ENCODE measurements at places on chromosomes 3 and 15.

GRCh38 chr3:186180891-186181481 is 72.1 kb upstream of the ETV5 start:
- peak; percentile 15 for DNase-seq

DNA sequence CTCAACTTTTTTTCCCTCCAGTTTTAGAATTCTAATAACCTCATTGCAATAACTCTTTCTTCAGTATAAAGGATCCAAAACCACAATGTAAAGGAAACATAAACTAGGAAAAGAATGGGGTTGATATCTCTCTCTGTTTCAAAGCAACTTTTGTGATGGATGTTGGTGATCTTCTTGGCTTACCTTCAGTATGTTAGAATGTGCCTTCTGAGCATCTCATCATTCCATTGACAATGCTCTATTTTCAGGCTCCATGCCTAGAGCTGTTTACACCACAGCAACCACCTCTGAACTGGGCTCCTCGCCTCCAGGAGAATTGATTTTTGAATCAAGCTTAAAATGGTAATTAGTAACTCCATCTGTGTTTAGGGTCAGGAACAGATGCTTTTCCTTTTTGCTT is 6.6 kb downstream of the NLGN1 start:
- no peak for DNase-seq

- no peak for DNase-seq
Measured at GRCh38 chr3:105553851-105554250, 187.1 kb downstream of the ALCAM start.

DNA sequence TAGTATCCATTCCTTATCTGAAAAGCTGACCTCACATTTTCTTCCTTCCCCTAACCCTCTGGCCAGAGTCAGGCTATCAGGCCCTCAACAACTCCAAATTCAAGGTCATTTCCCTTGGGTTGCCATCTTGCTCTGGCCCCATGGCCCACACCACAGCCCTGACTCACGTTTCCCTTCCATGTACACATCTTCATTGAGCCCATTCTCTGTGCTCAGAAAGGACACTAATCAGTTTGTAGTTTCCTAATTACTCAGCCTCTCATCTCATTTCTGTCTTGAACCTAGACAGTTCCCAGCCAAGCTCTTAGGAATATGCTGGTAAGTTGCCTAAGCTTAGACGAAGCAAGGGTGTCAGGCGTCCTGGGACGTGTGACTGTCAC is 14.9 kb downstream of the TGM5 start:
- no peak for DNase-seq

- peak; percentile 56 for DNase-seq
Measured at GRCh38 chr3:185270262-185270955, 16.6 kb upstream of the EHHADH start.

Data from H9 (cell line).